Posterior vena cava (tissue), 2 donors: ENCODE measurements at places on chromosomes 3 and 15. TPM values are rescaled to one million over a fixed set of nuclear protein-coding genes. Genes with fewer than 3 reads are reported as not detected.

ACAD9 gene
- 32.4 TPM for total RNA-seq

SNTN gene
- not detected for total RNA-seq

RTP3 gene
- total RNA-seq = not detected

KLHL25 gene
- total RNA-seq = 10.0 TPM

GATA2 gene
- 11.6 TPM for total RNA-seq

SCN11A gene
- total RNA-seq = 0.29 TPM

DLL4 gene
- 9.8 TPM for total RNA-seq

CAMK2N2 gene
- 0.24 TPM for total RNA-seq

DNA sequence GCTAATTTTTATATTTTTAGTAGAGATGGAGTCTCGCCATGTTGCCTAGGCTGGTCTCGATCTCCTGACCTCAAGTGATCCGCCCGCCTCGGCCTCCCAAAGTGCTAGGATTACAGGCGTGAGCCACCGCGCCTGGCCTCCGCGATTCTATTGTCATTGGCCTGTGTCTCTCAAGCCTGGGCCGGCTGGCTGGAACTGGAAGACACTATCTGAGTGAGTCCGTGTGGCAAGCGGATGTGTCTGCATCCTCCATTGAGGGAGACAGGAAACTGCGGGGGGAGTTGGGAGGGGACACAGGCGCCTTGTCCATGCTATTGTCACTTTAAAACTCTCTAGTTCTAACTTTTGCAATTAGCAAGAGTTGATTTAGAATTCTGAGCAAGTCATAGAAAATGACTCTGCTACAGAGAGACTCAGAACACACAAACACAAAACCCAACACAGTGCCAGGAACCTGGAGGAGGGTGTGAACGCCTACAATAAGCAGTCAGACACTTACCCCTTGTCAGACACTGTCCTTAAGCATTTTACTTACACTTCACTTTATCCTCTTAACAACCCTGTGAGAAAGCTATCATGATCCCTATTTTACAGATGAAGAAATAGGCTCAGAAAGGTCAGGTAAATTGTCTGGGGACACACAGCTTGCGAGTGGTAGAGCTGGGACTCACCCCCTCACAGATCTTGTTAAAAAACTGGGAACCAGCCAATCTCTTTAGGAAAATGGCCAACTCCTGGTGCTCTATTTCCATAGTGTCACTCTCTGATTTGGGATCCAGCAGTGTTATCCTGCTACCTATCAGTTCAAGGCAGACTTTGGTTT, 38.7 kb downstream of the ANP32A start:
- peak; percentile 91 for DNase-seq

DNA sequence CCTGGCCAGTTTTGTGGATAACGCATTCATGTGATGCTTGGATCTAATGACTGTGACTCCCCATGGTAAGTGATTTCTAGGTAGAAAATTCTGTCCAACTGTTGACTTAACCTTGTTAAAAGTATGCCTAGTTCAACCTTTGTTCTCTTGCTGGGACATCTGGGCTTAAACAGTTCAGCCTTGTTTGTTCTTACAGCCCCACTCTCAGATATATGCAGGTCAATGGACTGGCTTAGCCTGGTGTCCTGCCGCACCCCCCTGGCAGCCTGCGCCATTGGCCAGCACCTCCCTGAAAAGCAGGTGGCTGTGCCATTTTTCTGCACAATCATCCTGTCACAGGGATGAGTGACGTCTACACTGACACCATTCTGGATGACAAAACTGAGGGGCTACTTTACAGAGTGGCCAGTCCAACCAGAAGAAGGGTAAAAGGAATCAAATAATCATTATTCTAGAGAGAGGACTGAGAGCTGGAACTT, 244.7 kb upstream of the ONECUT1 start:
- no peak for DNase-seq

DNA sequence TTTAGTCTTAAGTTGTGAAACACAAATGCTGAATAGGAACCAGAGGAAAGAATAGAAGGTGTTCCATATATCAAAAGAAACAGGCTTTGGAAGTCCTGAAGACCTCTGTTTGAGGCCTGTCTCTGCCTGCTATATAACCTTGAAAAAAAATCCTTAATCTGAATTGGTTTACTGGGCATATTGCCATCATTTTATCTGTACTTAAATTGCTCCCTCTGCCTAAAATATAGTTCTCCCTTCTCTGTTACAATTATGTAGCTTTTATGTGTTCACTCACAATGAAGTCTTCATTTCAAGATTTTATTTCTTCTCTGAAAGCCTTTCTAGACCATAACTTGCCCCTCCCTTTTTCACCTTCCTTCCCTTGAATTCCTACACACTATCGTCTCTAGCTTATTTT, 21.2 kb downstream of the ARL13B start:
- no peak for DNase-seq

GRCh38 chr3:161800985-161801559, 304.5 kb downstream of the OTOL1 start:
- peak; percentile 37 for DNase-seq

GRCh38 chr15:39025321-39025720, 460.7 kb upstream of the RASGRP1 start:
- DNase-seq = no peak

DNA sequence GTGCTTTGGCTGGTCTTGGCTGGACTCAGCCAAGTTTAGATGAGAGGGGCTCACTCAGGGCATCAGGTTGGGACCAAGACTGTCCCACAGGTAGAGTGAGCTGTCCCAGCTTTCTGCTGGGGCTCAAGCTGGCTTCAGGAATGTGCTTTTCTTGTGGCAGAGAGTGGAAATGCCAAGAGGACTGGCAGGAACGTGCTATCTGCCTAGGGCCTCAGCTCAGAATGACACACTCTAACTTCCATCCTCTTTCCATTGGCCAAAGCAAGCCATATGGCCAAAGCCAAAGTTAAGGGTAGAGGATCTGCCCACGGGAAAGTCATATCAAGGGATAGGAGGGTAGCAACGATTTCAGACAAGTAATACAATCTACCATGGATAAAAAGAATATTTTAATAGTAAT, 178.8 kb downstream of the ABHD5 start:
- DNase-seq = no peak

- DNase-seq = no peak
These were observed 181.3 kb downstream of the ECT2 start for GRCh38 chr3:172931746-172932285.

GRCh38 chr3:25904206-25904605, 114.3 kb downstream of the OXSM start:
- DNase-seq = no peak

DNA sequence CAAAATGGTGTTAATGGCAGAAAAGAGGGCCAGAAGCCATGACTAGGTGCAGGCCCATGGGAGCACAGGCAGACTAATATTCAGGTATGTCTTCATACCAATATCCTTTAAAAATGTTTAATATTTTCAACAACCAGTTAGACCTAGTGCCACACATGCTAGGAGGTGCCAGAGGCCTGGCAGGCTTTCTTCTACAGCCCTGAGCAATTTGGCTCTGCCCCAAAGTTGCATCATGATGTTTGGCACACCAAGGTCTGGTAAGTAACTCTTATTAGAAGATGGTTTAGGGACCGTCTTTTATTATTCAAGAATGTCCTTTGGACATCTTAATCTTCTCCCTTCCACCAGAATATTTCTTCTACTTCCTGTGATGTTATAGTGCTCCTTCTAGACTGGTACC, 34.8 kb downstream of the MITF start:
- DNase-seq = peak; percentile 81

- no peak for DNase-seq
These were observed 40.9 kb downstream of the NR1D2 start for GRCh38 chr3:23985747-23986544.

GRCh38 chr3:62574266-62574898, 201.0 kb upstream of the FEZF2 start:
- DNase-seq = no peak

DNA sequence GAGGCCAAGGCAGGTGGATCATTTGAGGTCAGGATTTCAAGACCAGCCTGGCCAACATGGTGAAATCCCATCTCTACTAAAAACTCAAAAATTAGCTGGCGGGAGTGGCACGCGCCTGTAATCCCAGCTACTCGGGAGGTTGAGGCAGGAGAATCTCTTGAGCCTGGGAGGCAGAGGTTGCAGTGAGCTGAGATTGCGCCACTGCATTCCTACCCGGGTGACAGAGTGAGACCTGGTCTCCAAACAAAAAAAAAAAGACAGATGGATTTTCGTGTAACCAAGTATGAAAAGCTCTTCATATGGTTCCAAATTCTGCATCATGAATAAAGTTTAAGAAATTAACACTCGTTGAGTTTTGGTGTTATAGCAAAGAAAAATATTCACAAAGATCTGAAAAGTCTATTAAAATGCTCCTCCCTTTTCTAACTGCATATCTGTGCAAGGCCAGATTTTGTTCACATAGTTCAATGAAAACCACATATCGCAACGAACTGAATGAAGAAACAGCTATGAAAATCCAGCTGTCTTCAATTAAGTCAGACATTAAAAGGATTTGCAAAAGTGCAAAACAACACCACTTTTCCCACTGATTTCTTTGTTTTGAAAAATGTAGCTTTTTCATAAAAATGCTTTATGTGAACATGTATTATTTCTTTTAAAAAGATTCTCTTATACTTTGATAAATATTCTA, 23.8 kb upstream of the FBLN2 start:
- peak; percentile 28 for DNase-seq

DNA sequence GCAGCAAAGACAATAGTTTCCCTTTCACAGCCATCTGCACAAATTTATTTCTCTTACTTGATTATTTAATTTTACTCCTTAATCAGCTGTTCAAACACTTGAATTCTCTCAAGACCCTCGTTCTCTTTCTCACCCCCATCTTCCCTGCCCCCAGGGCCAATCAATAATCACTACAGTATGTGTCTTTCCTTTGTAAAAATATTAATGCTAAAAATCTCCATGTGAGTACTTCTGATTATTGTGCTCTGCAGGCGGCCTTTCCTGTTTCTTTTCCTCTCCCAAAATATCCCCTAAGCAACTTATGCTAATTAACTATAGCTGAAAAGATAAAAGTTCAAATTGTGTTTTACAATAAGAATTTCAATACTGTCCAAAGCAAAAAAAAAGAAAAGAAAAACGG, 617.0 kb upstream of the CBLB start:
- no peak for DNase-seq

- DNase-seq = no peak
These were observed 30.3 kb downstream of the SYNM start for GRCh38 chr15:99135194-99135593.

GRCh38 chr3:109117939-109118338, at the start of gene MORC1:
Gene MORC1 (minus strand): TSS chr3:109118134. CDS start chr3:109118059, 75 bp downstream.
- no peak for DNase-seq

- DNase-seq = no peak
These were observed 75.8 kb upstream of the MB21D2 start for GRCh38 chr3:192993411-192993810.

GRCh38 chr3:122313281-122313680, 11.8 kb upstream of the CSTA start:
- no peak for DNase-seq

GRCh38 chr15:92197746-92198145, 195.9 kb upstream of the ST8SIA2 start:
- DNase-seq = no peak

DNA sequence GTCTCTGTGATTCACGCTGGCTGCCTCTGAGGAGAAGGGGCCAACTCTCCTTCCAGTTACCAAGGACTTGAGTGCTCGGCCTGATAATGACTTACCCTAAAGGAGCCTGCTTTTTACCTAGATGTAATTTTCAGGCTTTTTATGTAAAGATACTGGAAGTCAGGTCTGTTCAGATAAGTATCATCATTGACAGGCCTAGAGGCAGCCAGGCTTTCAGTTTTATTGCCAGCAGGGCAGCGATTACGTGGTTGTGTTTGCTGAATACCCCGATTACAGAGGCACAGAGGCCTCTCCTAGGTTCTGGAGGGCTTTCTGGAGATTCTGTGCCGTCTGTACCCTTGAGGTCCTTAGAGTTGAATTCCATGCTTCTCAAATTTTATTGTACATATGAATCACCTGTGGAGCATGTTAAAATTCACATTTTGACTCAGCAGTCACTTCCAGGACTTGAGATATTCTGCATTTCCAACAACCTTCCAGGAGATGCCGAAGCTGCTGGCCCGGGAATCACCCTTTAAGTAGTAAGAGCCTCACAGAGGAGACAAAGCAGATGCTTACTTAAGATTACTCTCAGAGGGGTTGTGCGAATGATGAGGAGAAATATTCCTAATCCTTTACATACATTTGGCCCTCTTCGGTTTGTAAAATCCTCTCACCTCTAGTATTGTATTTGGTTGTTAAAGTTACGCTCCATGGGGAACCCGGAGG, 160.1 kb upstream of the BHLHE40 start:
- no peak for DNase-seq

GRCh38 chr3:179266701-179267211, 15.8 kb upstream of the KCNMB3 start:
- no peak for DNase-seq

- DNase-seq = no peak
These were observed 306.9 kb downstream of the GAP43 start for GRCh38 chr3:115930168-115930567.
